BJ (cell line): ENCODE measurements at places on chromosomes 1 and 21.
A peak's percentile ranks its signal among the peaks of the same experiment; 100 is the strongest.

GRCh38 chr1:169513208-169513607 lies 27.5 kb upstream of the SLC19A2 start:
- DNase-seq = no peak

DNA sequence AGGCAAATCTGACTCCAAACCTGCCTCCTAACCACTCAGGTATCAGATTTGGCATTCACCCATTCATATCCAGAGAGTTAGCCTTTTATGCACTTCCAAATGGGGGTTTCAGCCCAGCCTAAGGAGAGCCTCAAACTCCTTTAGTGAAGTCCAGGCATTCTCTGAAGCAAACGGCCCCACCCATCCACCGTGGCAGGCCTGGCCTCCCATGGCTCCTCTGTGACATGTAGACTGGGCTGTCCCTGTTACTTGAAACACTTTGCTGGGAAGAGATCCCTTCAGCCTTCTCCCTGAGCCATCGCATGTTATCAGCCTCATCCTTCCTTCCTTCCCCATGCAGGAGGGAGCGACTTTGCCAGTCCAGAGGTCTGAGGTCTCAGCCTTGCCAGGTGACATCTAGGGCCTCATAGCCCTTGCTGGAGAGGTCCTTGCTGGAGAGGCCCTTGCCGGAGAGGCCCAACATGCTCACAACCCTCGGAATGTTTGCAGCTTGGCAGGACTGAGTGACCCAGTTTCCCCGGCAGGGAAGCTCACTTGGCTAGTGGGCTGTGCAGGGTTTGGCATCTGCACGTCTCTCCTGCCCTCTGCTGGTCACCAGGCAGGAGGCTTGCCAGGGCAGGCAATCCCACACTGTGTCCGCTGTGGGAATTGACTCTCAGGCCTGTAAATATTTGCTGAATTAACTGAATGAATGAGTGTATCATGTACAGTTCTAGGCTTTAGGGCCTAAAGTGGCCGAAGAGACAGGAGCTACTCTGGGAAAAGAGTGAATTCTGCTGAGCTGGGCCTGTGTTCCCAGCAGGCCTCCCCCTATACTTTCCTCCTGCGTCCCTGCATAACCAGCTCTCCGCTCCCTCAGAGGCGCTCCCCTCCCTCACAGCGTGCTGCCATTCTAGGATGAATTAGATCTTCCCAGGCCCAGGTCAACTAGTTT lies 26.7 kb upstream of the RBM15 start:
- peak; percentile 13 for DNase-seq

DNA sequence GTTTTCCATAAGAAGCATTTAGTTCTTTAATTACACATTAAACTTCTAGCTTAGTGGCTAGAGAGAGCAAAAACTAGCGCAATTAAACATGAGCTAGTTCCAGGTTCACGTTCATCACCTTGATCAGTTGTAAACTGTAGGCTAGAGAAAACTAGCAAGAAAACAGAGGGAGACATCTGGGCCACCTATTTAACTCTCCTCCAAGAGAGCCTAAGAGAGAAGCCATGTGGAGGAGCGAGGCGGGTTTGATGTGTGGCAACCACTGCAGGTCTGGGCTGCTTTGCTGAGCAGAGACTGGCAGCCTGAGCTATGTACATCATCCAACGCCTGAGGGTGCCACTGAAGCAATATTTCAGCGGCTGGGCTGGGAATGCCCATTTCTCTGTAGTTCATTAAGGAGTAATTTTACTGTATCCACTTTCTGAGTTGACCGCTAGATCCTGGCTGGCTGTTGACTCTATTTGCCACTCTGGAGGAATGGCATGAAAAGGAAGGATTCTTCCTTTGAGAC lies 252.9 kb downstream of the DYRK1A start:
- DNase-seq = no peak

DNA sequence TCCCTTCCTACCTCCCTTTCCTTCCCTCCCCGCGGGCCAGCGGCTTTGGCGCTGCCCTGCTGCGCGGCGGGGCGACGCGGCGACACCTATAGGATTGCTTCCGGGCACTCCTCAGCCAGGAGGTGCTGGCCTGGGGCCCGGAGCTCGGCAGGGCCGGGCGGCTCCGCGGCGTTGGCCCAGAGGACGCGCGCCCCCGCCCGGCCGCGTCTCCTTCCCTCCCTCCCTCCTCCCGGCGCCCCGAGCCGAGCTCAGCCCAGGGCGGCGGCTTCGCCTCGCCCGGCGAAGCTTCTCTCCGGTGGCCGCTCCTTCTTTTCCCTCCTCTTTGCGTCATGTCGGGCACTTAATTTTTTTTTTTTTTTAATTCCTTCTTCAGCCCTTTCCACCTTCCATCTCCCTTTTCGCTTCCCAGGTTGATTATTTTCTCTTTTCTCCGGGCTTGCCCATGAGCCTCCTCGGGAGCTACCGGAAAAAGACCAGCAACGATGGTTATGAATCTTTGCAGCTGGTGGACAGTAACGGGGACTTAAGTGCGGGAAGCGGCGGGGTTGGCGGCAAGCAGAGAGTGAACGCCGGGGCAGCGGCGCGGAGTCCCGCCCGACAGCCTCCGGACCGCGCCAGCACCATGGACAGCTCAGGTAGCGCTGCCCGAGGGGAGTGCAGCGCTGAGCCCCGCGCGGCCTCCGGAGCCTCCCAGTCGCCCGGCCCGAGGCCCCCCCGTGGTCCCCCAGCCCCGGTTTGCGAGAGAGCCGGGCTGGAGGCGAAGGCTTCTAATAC lies at the start of gene DNAJC6:
Gene DNAJC6, plus strand, starts transcription at position 240 of the 774 bp plus-strand sequence. Its CDS starts 203 bp downstream, at position 443.
- peak; percentile 9 for DNase-seq

DNA sequence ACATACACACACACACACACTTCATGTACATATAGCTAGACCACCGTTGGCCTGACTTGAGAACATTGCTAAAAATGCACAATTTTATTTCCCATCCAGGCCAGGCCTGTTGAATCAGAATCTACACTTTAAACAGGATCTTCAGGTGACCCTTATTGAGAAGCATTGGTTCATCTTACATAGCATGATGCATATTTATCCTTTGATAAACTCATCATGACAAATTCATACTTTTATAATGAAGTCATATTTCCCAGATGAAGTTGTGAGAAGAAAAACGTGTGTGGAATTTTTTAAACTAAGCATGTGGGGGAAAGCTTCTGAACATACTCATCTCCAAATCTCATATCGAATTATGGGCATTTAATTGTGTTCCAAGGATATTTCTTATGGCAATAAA lies 877.7 kb downstream of the MRPL39 start:
- no peak for DNase-seq

GRCh38 chr1:42753070-42753469 lies 13.0 kb upstream of the CLDN19 start:
- no peak for DNase-seq

GRCh38 chr1:27564710-27565649 lies 39.0 kb downstream of the AHDC1 start:
- no peak for DNase-seq

GRCh38 chr1:201223852-201224665 lies 33.4 kb downstream of the IGFN1 start:
- DNase-seq = no peak

GRCh38 chr1:227532019-227532619 lies 31.2 kb upstream of the ZNF678 start:
- no peak for DNase-seq

- no peak for DNase-seq
Observed at GRCh38 chr1:244709476-244710368, 56.8 kb downstream of the DESI2 start.

- DNase-seq = no peak
Observed at GRCh38 chr1:45213892-45214291, 7.5 kb upstream of the ZSWIM5 start.

GRCh38 chr21:27419153-27419552 lies 452.3 kb upstream of the ADAMTS5 start:
- DNase-seq = no peak

DNA sequence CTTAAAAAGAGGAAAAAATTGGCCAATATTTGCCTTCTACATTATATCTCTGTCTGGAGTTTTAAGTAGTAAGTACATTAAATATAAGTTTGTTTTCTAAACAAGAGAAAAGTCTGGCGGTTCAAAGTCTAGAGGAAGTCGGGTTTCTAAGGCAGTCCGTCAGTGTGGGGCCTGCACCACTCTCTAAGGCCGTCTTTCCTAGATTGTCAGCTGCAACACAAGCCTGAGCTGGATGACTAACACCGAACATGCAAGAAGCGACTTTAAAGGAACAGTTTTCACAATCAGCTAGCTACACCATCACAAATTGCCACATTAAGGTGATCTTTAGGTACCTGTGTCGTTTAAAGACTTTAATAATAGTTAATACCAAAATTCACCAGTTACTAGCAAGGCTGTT lies 19.6 kb downstream of the CCSAP start:
- no peak for DNase-seq

DNA sequence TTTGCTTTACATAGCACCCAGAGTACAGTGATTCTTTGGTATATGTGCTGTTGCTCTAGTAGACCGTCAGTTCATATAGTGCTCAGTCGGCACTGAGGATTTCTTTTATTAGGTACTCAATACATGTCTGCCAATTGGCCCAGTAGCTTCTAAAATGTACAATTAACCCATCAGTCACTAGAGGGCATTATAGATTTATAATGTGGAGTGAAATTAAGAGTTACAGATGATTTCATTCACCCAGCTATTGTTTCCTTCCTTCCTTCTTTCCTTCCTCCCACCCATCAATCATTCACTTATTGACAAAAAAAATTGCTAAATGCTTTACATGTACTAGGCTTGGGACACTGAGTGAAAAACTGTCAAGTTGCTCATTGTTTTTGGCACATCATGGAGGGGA lies 263.6 kb upstream of the USP24 start:
- DNase-seq = no peak

DNA sequence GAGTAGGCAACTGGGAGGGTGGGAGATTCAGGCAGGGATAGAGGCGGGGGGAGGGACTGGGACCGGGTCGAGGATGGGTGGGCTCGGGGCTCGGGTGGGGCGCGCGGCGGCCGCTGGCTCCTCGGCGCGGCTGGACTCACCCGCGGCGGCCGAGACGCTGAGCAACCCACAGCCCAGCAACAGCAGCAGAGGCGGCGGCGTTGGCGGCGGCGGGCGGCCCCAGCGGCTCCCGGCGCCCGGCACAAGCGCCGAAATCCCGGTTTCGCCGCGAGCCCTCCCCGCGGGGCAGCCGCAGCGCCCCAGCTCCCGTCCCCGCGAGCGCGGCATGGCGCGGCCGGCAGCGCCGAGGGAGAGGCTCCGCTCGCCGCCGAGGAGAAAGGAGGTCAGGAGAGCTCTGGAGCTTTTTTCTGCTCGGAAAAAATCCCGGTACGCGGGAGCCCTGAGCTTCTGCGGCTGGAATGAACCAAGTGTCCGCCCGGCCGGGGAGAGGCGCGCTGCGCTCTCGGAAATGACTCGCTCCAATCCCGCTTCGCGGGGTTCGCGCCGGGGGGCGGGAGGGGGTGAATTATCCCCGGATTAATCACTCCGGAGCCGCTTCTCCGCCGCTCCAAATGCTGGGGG lies at the start of gene CSMD2:
Gene CSMD2, minus strand, starts transcription at position 460 of the 621 bp plus-strand sequence. Its CDS starts 133 bp downstream, at position 327.
- no peak for DNase-seq

- no peak for DNase-seq
Observed at GRCh38 chr1:53934170-53934765, 11.2 kb downstream of the IFT25 start.

DNA sequence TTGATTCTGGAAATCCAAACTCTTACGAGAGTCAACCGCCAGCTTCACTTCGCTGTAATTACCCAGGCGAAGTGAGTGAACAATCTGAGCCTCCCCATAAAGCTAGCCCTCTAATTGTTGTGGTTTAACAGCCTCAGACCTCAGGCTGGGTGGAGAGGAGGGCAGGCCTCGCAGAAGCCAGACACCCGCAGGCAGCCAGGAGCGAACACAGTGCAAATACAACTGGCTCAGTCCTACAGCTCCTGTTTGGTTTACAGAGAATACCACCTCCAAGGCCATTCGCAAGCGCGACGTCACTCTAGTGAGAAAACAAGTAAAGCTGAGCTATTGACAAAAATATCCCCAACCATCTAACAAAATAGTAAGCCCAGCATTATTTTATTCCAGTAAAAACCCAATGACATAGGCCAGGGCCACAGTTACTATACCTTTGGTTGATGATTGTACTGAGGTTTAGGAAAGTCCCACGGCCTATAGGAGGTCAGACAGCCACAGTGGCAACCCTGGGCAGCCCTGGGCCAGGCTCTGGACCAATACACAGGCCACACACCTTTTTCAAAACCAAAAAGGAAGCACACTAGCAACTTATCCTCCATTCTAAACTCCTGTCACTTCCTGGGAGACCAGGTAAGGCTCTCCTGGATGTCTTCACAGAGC lies 163.3 kb downstream of the ETS2 start:
- DNase-seq = no peak

DNA sequence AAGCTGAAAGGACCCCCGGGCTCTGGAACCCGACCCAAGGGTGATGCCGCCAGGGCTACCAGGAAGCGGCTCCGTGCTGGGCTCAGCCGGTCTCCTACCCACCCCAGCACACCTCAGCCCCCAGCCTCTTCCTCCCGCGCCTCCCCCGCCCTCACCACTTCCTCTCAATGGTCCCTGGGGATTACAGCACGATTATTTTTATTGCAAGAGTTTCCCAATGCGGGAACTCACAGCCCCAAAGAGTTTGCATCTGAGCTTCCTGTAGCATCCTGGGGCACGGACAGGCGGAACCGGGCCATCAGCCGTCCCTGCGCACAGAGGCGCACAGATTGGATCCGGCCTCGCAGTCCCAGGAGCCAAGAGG lies 8.7 kb upstream of the SLX9 start:
- no peak for DNase-seq

DNA sequence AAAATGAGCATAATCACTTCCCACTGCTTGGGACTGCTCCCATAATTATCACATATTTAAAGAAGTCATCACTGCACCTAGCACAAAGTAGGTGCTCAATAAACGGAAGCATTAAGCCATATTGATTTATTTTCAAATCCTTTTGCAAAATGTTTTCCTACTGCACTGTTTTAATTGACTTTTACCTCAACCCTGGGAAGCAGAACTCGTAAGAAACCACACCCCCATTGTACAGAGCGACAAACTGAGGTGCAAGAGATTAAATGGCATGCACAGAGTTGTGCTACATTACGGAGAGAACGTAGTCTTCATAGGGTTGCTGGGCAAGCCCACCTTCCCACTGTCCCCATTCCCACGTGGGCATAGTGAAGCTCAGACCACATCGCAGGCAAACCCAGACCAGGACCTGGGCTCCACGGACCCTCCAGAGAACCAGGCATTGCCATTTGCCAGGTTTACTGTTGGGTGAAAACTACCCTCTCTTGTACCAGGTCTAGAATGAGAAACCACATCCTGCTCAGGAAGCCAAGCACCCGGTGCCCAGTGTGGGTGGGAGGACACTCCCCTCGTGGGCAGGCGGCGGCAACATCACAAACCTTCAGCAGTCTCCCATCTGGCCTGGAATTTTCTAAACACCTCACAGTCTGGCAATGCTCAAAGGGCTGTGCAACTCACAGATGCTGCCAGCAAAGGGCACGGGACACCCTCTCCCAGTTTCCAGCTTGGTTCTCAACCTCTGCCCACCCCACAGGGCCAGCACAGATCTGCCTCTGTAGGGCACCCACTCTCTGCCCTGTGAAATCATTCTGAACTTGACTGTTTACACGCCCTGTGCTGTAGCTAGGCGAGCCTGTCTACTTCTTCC lies 8.2 kb downstream of the IFFO2 start:
- no peak for DNase-seq
